ENCODE measurements at places on chromosomes 7 and 10.

GRCh38 chr7:99398891-99399445 is 9.4 kb downstream of the PDAP1 start:
- DNase-seq, result no peak

DNA sequence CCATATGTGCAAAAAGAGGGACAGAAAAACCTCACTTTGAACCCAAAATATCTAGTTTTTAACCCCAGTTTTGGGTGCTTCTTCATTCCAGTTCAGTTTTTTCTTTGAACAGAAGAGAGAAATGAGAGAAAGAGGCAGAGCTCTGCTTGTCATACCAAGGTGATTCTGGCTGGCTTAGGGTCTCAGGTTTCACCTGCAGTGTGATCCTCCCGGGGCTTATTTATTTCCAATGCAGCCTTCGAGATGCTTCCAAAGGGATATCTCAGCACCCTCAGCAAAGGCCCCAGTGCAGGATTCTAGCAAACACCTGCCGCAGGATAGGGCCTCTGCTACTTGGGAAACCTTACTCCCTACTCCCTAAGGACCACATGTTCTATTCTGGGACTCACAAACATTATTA is 131.3 kb downstream of the WDR11 start:
- DNase-seq, result no peak

GRCh38 chr10:122999347-122999746 is 9.2 kb downstream of the IKZF5 start:
- DNase-seq, result no peak

DNA sequence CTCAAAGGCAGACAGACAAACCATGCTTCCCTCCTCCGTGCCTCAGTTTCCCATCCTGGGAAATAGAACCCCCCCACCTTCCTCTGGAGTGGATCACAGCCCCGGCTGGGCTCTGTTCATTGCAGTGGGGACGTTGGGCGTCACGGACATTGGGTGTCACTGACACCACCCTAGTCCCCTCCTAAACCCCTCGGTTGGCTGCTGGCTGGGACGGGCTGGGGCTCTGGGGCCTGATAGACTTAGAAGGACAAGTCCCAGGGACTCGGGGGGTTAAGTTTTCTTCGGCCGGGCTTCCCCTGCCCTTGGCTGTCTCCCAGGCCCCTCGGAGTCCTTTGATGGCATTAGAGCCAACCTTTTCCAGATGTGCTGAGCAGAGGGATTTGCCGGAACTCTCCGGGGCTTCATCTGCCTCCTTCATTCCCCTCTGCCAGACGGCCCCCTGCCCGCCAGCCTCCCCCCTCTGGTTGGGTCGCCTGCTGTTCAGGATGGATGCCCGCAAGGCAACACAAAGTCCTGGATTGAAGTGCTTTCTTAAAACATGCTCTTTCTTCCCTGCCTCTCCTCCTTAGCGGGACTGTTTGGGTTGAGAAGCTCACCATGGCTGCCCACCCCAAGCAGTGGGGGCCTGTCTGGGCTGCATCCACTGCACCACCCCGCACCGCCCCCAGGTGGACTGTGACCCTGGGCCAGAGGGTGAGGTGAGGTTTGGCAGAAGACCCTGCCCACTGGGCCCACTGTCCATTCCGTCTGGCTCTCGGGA is 73.0 kb downstream of the COL26A1 start:
- no peak for DNase-seq

GRCh38 chr7:130210181-130210935 is 2.7 kb downstream of the SSMEM1 start:
- DNase-seq, result no peak

- no peak for DNase-seq
Measured at GRCh38 chr10:78862328-78862640, 206.5 kb upstream of the ZMIZ1 start.

GRCh38 chr10:103238506-103239252 is 7.0 kb upstream of the RPEL1 start:
- no peak for DNase-seq

DNA sequence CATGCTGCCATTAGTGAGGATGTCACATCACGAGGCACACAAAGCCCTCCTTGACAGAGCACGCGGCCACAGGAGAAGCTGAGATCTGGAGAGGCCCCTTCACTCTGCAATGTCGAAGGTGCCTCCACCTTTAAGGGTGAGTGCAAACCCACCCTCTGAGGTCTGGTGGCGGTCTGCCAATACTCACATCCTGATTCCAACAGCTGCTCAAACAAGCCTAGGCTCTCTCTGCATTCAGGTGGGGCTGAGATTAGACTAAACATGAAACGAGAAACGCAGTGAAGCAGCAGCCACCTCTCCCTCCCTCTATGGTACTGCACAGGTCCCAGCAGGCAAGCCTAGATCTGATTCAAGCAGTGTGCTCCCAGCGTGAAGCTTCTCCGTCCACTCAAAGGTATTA is 151.8 kb downstream of the TCERG1L start:
- DNase-seq, result no peak

- no peak for DNase-seq
Measured at GRCh38 chr10:11822026-11822756, 965 bp upstream of the PROSER2 start.

GRCh38 chr7:47449810-47450590 is 131.9 kb downstream of the TNS3 start:
- no peak for DNase-seq

DNA sequence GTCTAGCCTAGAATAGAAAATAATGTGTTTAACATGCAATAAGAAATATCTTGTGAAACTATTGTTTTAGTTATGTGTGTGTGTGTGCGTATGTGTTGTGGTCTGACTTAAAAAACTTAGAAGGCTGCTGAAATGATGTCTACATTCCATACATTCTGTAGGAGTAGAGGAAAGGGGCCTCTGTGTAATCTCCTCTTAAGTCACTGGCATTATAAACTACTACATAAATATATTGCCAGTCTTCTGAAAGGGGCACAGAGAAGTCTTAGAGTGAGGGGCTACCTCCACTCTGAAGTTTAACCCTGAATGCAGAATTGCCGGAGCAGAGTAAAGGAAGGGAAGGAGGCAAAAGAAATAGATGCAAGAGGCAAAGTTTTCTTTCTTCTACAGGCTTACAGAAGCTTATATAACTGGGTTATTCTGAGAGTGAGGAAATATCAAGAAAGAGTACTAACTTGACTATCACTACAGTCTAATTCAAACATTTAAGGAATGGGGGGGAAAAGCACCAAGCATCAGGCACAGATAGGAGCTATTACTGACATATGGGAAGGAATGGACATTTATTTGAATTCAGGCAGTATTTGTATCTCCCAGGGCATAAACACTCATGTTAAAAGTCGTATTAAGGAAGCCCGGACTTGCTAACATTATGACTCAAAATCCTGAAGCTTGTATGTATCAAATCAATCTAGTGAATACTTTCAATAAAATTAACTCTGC is 75.7 kb downstream of the DNAJC1 start:
- DNase-seq, result no peak

Measured in putamen (tissue), 1 donor.